ENCODE measurements at places on chromosomes 1 and 21.

DNA sequence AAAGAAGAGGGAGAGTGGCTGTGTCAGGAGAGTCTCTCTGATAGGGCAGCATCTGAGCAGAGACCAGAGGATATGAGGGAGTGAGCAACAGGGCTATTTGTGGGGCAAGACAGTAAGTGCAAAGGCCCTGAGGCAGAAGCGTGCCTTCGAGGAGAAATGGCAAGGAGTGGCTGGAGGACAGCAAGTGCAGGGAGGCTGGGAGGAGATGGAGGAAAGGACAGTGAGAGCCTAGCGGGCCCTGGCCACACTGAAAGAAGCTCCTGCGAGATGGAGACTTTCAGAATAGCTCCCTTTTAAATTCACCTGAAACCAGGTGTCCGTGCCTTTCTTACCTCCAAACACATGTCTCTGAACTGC lies 25.2 kb downstream of the EXOC8 start:
- DNase-seq = no peak

DNA sequence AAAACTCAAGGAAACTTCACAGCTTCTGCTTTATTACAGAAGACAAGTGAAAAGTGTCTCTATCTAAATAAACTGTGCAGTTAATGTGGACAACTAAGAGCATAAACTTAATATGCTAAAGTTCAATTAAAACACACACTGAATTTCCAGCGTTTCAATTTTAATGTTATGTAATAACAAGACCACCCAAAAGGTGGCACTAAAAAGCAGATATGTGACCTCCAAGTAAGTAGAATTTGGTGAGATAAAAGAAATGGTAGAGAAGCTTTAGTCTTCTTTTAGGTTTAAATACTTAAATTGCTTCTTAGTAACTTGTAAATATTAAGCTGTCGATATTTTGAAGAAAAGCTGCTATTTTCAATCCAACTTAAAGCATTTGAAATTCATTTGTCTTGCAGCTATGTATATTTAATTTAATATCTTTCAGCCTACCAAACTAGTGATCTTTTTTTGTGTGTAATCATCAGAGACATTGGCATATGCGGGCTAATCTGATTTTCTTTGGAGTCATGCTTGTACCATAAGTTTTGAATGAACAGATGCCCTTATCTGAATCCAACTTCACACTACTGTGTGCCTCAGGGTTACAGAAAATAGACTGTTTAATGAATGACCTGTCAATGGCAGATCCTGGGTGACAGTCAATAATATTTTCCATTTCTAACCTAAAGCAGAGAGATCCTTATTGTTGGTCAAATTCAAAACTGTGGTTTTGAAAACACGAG lies 36.5 kb upstream of the ADAMTS1 start:
- no peak for DNase-seq

DNA sequence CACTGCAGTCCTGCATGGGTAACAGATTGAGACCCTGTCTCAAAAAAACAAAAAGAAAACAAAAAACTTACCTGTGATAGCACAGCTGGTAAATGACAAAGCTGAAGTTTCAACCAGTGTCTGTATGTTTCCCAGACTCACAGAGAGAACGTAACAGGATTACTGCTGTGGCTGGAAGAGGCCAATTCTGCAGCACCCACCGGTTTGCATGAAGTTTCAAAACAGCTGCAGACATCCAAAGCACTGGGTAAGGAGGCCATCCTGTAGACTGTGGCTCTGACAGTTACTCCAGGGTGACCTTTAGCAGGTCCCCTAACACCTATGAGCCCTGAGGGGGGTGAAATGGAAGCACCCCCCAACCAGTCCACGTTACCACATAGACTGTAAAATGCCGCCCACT lies 7.5 kb downstream of the ID3 start:
- no peak for DNase-seq

GRCh38 chr1:154603317-154603716 lies 4.7 kb downstream of the ADAR start:
- no peak for DNase-seq

DNA sequence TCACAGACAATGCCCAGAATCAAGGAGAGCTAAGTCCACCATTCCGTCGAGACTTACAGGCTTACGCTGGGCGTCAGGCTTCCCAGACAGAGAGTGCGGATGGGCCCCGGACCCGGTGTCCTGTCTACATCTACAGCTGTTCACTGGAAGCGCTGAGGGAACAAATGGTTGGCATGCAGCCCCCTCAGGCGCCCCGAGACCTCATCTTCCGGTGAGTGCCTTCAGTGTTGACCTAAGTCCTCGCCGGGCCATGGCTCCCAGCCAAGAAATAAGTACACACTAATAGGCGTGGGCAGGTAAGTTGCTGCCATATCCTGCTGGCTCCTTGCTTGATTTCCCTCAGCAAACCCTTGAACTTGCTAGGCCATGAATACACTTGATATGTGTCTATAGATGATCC lies 26.2 kb downstream of the HYI start:
- no peak for DNase-seq

DNA sequence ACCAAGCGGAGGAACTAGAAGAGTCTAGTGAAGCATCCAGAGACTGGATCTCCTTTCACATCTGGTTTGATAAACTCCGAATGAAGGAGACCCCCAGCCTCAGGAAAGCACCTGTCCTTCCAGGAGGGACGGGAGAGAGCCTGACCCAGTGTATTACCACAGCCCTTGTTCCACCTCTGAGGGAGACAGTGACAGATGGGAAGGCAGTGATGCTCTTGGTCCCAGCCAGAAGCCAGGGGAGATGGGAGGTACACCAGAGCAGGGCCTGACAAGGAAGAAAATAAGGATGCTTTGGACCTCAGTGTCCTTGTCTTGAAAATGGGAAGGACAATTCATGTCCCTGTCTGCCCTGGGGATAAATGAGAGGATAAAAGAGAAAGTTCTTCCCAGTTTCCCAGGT lies 3.5 kb downstream of the KLHDC7A start:
- no peak for DNase-seq

- DNase-seq = no peak
These were observed 78.6 kb downstream of the COLGALT2 start for GRCh38 chr1:183958958-183959357.

DNA sequence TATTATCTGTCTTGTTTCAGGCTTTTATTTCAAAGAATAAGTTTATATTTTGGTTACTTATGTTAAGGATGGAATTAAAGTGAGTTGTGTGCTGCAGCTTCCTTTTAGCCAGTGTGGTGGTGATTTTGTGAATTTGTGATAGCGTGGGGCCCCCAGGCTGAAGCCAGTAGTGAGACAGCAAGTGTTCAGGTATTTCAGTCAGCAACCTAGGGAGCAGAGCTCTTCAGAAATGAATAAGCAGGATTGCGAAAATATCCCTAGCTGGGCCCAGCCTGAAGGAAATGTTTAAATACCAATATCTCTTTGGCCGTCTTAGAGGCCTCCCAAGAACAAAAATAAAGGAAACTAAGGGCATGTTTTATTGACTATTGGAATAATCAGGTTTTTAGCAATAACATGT lies 150.8 kb upstream of the C1orf105 start:
- DNase-seq = no peak

DNA sequence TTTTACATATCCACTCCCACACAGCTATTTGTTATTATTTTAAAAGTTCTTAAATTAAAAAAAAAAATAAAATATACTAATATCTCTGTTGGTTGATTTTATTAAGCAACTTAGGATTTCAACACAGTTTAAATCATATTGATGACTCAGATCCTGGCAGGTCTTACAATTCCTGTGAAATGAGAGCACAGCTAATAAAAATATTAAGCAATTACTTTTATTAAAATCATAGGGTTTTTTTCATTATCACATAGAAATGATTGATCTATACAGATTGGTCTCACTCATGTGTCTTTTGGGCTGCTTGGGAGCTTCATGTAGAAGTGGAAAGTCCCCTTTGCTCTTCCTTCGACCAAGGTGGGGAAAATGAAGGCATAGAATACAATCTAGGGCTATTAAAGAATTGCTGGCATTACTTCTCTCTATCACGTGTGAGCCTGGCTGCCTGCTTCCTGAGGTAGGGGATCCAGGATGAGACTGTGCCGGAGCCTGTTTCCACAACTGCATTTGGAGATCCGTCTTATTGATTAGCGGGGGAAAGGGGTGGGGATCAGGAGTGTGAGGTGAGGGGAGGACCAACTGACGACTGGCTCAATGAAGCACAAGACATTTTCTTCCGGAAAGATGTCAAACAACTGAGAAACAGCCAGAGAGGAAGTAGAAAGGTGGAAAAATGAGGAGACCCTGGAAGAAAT lies 858.0 kb downstream of the USP25 start:
- DNase-seq = no peak

GRCh38 chr1:234957330-234958065 lies 171.1 kb downstream of the TOMM20 start:
- DNase-seq = no peak
